ENCODE measurements at places on chromosomes 4 and X. TPM values are rescaled to one million over a fixed set of nuclear protein-coding genes. Genes with fewer than 3 reads are reported as not detected.

DNA sequence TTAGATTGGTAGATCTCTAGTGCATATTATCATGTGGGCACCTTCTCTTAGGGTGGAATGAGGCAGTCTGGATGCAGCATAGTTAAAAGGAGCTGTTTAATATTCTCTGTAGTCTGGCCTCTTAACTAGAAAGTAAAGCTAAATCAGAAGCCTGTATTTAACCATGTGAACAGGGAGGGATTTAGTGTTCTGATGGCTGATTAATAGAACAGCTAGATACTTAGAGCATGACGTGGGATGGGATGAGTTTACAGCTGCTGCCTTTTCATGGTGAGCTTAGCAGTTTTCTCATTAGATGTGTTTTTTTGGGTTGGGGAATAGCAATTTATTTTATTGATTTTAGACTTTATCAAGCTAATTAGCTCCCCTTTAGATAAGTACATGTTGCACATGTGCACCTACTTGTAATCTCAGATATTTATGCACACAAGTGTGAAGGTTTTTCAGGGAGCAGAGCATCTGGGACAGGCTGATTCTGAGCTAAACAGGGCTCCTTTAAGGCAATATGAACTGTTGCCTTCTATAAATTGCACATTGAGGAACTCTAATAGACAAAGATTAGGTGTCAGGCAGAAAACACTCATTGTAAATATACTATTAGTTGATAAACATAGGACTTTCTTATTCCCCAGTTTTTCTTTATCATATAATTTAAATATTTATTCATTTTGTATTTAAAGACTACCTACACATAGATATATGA, 34.1 kb downstream of the YIPF6 start:
- H3K27me3 ChIP-seq = no peaks in the 10 kb centered on the region
- no peak for DNase-seq
- no peak overlapping the region for H3K27ac ChIP-seq
- H3K4me1 ChIP-seq = no peaks in the 10 kb centered on the region

DNA sequence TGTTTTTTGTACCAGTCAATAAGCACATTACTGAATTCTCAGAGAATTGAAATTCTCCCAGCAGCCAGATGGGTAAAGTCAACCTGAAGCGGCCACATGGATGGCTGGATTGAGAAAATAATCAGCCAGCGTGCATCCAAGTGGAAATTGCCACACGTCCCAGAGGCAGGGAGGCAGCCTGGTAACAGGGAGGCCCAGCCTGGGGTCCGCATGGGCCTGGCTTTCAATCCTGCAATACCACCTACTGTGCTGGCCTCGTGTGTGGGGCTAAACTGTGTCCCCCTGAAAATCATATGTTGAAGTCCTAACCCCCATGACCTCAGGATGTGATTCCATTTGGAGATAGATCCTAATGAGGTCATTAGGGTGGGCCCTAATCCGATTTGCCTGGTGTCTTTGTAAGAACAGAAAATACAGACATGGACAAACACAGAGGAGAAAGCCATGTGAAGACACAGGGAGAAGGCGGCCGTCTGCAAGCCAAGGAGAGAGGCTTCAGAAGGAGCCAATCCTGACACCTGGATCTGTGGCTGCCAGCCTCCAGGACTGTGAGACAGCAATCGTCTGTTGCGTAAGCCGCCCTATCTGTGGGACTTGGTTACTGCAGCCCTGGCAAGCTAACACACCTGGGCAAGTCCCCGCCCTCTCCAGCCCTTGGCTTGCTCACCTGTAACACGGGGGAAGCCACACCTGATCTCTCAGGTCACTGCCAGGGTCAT, 90.3 kb downstream of the JAKMIP1 start:
- no peaks in the 10 kb centered on the region for H3K27me3 ChIP-seq
- H3K36me3 ChIP-seq = no peaks in the 10 kb centered on the region
- no peak overlapping the region for H3K27ac ChIP-seq
- H3K4me1 ChIP-seq = peaks cover 6% of the 10 kb centered on the region

Gene CD38
- total RNA-seq = 0.17 TPM

DNA sequence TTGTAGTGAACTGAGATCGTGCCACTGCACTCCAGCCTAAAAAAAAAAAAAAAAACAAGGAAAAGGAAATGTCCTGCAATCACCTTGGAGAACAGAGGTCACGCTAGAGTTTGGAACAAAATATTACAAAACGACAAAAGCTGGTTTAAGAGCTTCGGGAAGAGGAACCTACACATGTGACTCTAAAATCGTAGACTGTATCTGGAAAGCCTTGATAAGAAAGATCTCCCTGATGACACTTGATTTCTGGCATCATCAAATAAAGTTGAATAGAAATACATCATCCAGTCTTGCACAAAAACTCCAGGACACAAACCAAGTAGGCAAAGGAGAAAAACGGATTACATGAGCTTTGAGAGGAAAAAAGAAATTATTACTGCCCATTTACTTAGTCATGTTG, 31.1 kb upstream of the DOCK11 start:
- no peaks in the 10 kb centered on the region for H3K27me3 ChIP-seq
- H3K4me3 ChIP-seq = no peak overlapping the region
- no peaks in the 10 kb centered on the region for H3K4me1 ChIP-seq
- H3K27ac ChIP-seq = no peak overlapping the region

Gene SLC6A14
- not detected for total RNA-seq

Gene ATP5ME
- total RNA-seq = 149 TPM

Gene DOK7
- total RNA-seq = 0.54 TPM

Gene COX7B2
- not detected for total RNA-seq

Gene BEND4
- 60.4 TPM for total RNA-seq
